ENCODE measurements at places on chromosomes 13 and 19.

GRCh38 chr13:53124623-53125022 is 96.0 kb downstream of the OLFM4 start:
- no peak for DNase-seq

- DNase-seq: no peak
Measured at GRCh38 chr13:109941951-109942350, 155.6 kb upstream of the IRS2 start.

- no peak for DNase-seq
Measured at GRCh38 chr13:59867867-59868266, 295.9 kb downstream of the DIAPH3 start.

DNA sequence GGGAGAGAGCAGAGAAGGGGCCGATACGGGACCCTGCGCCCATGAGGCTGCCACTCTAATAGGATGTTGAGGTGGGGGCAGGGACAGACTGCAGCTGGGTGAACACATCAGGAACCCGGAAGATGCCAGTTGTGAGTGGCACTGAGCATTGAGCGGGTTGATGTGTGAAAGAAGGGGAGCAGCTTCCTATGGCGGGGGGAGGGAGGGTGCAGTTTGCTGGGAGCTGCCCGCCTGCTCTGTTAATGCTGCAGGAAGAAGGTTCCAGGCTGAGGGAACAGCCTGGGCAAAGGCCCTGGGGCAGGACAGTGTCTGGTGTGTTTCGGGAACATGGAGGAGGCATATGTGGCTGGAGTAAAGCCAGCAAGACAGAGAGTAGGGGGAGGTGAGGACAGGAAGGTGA is 29.8 kb downstream of the DNM2 start:
- no peak for DNase-seq

DNA sequence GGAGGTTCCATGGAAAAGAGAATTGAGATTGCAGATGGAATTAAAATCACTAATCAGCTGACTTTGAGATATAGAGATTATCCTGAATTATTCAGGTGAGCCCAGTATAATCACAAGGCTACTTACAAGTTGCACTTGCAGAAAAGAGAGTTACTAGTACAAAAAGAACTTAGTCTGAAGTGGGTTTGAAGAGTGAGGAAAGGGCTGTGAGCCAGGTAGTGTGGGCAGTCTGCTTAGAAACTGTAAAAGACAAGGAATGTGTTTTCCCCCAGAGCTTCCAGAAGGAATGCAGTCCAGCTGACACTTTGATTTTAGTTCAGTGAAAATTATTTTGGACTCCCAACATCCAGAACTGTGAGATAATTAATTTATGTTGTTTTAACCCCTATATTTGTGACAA is 285.4 kb upstream of the GPC6 start:
- DNase-seq: no peak
